ENCODE measurements at places on chromosomes 2 and 18. TPM values are rescaled to one million over a fixed set of nuclear protein-coding genes. Genes with fewer than 3 reads are reported as not detected.

The TAF4B gene
- 12.3 TPM for total RNA-seq

The PKDCC gene
- total RNA-seq: 2.1 TPM

The CLEC4F gene
- total RNA-seq: not detected

The ATP6V1B1 gene
- total RNA-seq: 2.3 TPM

The HOXD11 gene
- total RNA-seq: not detected

The ELOA2 gene
- total RNA-seq: not detected

The MAL gene
- total RNA-seq: not detected

The FAM110C gene
- 0.62 TPM for total RNA-seq

The RAB6D gene
- total RNA-seq: 0.10 TPM

The CHRNG gene
- not detected for total RNA-seq

The ZNF385B gene
- total RNA-seq: 2.3 TPM

The CNRIP1 gene
- 7.3 TPM for total RNA-seq

The NMUR1 gene
- total RNA-seq: not detected

The MDH1B gene
- 0.64 TPM for total RNA-seq

The TMEFF2 gene
- 0.14 TPM for total RNA-seq

The SERPINB4 gene
- not detected for total RNA-seq

The MYOM1 gene
- 0.10 TPM for total RNA-seq

The DNER gene
- 111 TPM for total RNA-seq

The DTNA gene
- 6.3 TPM for total RNA-seq

The LHCGR gene
- total RNA-seq: 0.40 TPM

The GAD1 gene
- total RNA-seq: not detected

The GPR155 gene
- 2.2 TPM for total RNA-seq

The GBX2 gene
- total RNA-seq: 1.8 TPM

Data from NCI-H460 (cell line).